ENCODE measurements at places on chromosomes 6 and 20. TPM values are rescaled to one million over a fixed set of nuclear protein-coding genes. Genes with fewer than 3 reads are reported as not detected.

- no peak for DNase-seq
Observed at GRCh38 chr6:37418722-37419121, 14.3 kb upstream of the CMTR1 start.

- DNase-seq, result no peak
Observed at GRCh38 chr20:41224281-41224680, 86.9 kb downstream of the PLCG1 start.

DNA sequence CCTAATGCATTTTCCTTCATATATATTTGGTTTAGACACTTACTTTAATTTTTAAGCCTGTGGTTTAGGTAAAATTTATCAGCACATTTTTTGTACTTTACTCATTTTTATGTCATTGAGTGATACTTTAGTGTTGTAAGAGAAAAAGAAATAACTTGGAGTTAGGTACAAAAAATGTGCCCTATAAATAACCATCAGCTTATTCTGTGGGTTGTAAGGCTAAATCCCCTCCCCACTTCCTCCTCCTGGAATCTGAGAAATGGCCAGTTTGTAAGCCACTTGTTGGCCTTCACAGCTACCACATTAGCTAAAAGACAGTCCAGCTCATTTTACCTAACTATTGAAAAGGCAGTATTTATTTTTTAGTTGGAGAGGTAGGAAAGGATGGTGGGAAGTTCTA, 576.3 kb downstream of the PKHD1 start:
- no peak for DNase-seq

- no peak for DNase-seq
Observed at GRCh38 chr20:11979306-11979990, 61.8 kb downstream of the BTBD3 start.

DNA sequence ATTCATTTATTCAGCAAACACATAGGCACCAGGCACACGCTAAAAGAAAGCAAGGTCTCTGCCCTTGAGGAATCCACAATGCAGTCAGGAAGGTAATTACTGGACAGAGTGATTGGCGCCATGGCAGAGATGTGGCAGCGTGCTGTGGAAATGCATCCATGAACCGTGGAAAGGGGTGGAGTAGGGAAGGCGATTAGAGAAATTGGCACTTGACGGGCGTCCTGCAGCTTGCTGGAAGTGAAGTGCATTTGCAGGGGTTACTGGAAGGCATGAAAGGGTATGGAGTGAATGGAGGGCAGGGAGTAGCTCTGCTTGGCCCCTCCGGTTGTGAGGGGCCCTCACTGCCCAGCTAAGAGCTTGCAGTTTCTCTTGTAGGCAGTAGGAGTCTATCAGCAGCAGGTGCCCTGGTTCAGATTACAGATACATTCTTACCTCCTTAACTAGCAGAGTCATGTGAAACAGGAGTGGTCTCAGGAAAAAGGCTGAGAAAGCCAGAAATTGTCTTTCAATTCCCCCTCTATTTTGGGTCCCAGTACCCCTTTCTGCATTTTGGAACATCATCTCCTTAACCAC, 122.5 kb upstream of the TIAM2 start:
- no peak for DNase-seq

DNA sequence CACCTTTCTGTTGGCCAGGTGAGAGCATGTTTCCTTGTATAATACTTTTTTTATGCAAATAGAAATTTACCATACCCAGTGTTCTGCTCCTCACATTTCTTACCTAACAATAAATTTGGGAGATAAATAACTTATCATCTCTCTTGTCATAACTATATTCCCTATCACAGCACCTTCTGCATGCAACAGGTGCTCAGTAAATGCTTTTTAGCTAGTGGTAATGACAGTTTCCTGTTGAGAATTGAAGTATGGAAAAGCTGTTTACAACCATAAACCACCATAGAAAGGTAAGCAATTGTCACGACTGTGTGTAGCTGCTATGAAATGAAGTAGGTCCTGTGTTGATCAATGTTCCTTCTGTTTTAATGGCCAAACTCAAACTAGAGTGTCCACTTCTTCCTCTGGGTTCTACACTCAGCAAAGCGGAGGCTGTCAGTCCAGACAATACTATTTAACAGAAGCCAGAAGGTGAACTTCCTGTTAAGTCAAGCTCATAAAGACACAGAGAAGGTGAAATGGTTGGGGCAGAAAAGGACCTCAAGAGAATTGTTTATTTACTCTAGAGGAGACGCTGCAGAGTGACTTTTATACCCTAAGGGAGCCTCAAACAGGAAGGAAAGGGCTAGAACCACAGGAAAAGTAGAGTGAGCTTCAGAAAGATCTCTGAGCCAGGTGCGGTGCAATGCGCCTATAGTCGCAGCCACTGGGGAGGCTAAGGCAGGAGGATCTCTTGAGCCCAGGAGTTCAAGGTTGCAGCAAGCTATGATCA, 84.0 kb upstream of the SLC22A16 start:
- no peak for DNase-seq

GRCh38 chr6:6851059-6851948, 256.5 kb upstream of the RREB1 start:
- DNase-seq, result no peak

DNA sequence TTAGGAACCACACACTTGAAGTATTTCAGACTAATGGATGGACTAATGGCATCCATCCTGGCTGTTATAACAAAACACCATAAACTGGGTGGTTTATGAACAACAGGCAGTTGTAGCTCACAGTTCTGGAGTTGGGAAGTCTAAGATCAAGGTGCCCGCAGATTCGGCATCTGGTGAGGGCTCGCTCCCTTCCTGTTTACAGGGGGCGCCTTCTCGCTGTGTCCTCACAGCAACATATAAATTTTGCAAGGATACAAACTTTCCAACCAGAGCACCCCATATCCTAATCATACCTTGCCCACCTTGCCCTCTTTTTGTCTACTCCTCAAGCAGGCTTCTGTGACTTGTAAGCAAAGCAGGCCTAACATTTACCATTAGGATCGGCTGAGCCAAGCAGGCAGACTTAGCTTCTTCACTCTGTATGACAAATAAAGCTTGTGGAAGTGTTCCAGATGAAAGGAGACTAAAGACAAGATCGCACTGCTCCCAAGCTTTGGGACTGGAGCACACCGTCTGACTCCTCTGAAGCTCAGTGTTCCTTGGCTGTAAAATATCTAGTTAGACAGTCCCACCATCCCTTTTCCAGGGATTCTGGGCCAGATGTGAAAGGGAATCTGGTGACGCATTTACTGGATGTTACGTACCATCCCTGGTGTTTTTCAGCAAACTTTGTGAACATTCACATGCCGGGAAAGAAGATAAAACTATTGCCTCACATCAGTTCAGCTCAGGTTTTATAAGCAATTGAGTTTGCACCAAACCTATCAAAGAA, 34.9 kb downstream of the GFOD1 start:
- DNase-seq, result no peak

DOP1A gene
- 21.7 TPM for total RNA-seq

THBS2 gene
- total RNA-seq, result 25.0 TPM

CYP21A2 gene
- total RNA-seq, result not detected

MOXD1 gene
- total RNA-seq, result 59.2 TPM

IRAK1BP1 gene
- total RNA-seq, result 2.2 TPM

LRRN4 gene
- total RNA-seq, result not detected
